Bronchial epithelial cell (primary cell): ENCODE measurements at places on chromosomes 11 and 22. TPM values are rescaled to one million over a fixed set of nuclear protein-coding genes. Genes with fewer than 3 reads are reported as not detected.

The MAPK8IP2 gene
- total RNA-seq, result 0.53 and 0.77 TPM in 2 replicates

The CECR2 gene
- total RNA-seq, result not detected in 2 replicates

The ADM2 gene
- total RNA-seq, result 3.7 and 5.4 TPM in 2 replicates

The BTBD18 gene
- not detected in 2 replicates for total RNA-seq

The RFPL2 gene
- not detected in 2 replicates for total RNA-seq

The CD6 gene
- total RNA-seq, result not detected in 2 replicates

The FGF3 gene
- not detected in 2 replicates for total RNA-seq

The FSHB gene
- total RNA-seq, result not detected in 2 replicates

The GSTT2 gene
- not detected in 2 replicates for total RNA-seq

The VSIG2 gene
- total RNA-seq, result 0.53 and 2.0 TPM in 2 replicates

The SPA17 gene
- 2.4 and 5.8 TPM in 2 replicates for total RNA-seq

The TMEM191C gene
- total RNA-seq, result 1.3 TPM in 2 replicates

The OR8D1 gene
- total RNA-seq, result not detected in 2 replicates

The CLTCL1 gene
- 13.7 and 20.2 TPM in 2 replicates for total RNA-seq

The C22orf31 gene
- not detected in 2 replicates for total RNA-seq

The TREH gene
- not detected in 2 replicates for total RNA-seq

The SERHL2 gene
- 0.79 and 1.4 TPM in 2 replicates for total RNA-seq

The MAPK8IP1 gene
- total RNA-seq, result 0.26 and 0.90 TPM in 2 replicates

The MMP3 gene
- total RNA-seq, result 0.13 and 0.26 TPM in 2 replicates

The ANGPTL5 gene
- not detected in 2 replicates for total RNA-seq

The SMIM35 gene
- not detected in 2 replicates for total RNA-seq

The APOA4 gene
- total RNA-seq, result not detected in 2 replicates

The FAM111B gene
- under 0.01 TPM in 2 replicates for total RNA-seq

The CASP5 gene
- total RNA-seq, result 6.9 TPM in 1 of 2 replicates, not detected in the other

The XKR3 gene
- not detected in 2 replicates for total RNA-seq

The PCSK7 gene
- 27.9 and 40.3 TPM in 2 replicates for total RNA-seq

The DUSP8 gene
- total RNA-seq, result 0.26 and 0.64 TPM in 2 replicates

The IGSF22 gene
- under 0.01 and 1.4 TPM in 2 replicates for total RNA-seq

The CCDC15 gene
- total RNA-seq, result 1.1 and 1.8 TPM in 2 replicates

The OR8B3 gene
- not detected in 2 replicates for total RNA-seq

The SESN3 gene
- total RNA-seq, result 12.4 and 25.0 TPM in 2 replicates

The SLC17A6 gene
- total RNA-seq, result not detected in 2 replicates

The RAB36 gene
- total RNA-seq, result 0.26 and 0.77 TPM in 2 replicates

The TRIM51 gene
- not detected in 2 replicates for total RNA-seq

The PHETA2 gene
- total RNA-seq, result 2.4 and 3.4 TPM in 2 replicates

The SMTNL1 gene
- not detected in 2 replicates for total RNA-seq
